ENCODE measurements at places on chromosomes 11 and 22.

DNA sequence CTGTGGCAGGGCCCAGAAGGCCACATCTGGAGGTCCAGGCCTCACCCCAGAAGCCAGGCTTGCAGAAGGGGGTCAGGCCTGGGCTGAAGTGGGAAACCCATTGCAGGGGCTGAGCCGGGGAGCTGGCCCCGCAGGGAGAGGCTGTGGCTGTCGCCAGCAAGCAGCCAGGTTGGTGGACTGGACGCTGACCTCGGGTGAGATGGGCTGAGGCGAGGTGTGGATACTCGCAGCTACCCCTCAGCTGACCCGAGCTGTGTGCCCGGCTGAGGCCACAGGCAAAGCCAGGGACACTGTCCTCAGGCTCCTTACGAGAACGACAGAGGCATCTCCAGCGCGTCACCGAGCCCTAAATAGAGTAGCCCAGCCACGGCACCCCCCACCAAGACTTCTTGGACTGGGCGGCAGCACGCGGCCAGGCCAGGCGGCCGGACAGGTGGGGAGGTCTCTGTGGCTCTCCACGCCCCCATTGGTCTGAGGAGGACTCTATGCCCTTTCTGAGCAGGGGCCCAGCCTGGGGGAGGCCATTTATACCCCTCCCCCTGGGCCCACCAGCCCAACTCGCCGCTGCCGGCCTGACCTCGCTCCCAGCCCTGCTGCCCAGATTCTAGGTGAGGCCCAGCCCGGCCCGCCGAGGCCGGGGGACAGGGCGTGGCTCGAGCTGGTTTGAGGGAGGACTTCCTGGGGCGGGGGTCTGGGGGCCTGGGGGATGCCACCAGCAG is at the start of gene TNNI2:
Gene TNNI2, plus strand, starts transcription at position 556 of the 719 bp plus-strand sequence. CDS start 716 bp downstream, outside the sequence.
- no peak for DNase-seq

DNA sequence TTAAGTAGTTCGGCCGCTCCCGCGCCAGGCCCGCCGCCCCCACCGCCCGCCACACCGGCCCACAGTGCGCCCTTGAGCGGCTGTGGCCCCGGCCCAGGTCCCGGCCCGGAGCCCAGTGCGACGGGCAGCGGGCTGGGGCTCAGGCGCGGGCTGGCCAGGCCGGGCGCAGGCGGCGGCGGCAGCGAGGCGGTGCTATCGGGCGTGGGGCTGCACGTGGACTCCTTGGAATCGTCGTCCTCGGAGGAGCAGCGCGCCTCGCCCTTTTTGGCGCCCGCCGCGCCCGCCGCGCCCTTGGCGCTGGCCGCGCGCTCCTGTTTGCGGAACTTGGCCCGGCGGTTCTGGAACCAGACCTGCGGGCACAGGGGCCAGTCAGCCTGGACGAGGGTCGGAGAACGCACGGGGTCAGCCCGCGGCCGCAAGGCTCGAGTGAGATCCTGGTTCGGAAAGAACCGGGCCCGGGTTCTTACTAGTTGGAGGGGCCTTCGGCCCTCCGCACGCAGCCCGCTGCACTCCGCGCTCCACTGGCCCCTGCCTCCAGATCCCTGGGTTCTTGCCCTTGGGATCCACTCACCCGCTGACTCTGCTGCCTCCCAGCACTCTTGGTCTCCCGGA is 4.0 kb downstream of the PHOX2A start:
- DNase-seq: no peak

- no peak for DNase-seq
These were observed 292.2 kb upstream of the RAG2 start for GRCh38 chr11:36890121-36890679.

DNA sequence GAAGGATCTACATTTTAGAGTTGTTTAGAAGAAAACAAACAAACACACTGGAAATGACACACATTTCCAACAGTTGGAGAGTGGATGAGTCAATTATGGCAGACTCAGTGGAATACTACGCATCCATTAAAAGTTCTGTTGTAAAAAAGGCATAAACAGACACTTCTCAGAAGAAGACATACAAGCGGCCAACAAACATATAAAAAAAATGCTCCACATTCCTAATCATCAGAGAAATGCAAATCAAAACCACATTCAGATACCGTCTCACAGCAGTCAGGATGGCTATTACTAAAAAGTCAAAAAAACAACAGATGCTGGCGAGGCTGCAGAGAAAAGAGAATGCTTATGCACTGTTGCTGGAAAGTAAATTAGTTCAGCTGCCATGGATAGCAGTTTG is 298.2 kb downstream of the DDX10 start:
- no peak for DNase-seq

GRCh38 chr11:132060567-132060966 is 690.2 kb downstream of the NTM start:
- DNase-seq: no peak

DNA sequence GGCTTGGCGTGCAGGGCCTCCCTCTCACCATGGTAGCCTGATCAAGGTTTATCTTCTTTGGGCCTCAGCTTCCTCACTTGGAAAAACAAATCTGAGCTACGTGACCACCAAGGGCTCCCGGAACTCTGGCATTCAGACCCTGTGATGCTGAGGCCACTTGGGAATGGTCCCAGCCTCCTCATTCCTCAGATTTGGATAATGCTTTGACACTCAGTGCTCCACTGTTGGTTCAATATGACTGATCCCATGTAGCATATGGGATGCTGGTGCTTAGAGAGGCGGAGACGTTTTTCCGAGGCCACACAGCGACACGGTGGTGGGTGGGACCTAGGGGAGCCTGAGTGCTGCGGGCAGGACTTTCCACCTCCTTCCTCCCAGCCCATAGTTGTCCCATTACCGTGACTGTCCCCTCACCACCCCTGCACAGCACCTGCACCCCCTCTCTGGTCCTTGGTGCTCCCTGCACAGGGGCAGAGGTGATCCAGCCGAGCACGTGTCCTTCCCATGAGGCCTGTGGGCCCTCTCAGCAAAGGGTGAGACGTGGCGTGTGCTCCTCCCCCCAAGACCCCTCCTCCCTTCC is 23.1 kb downstream of the MB start:
- no peak for DNase-seq

DNA sequence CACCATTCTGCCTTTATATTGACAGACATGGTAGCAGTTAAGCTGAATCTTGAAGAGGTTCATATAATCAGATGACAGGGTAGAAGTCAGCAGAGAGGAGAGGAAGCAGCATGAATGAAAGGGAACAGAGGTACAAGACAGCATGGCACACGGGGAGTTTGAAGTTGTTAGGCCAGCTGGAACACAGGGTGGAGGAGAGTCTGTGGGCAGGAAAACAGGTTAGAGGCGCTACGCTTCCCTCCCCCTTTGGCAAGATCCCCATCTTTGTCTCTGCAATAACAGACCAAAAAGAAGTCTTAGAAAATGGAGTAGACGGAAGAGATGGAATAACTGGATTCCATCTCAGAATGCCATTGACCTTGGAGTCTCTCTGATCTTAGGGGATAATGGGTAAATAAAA is 20.0 kb upstream of the NDUFC2 start:
- DNase-seq: no peak

DNA sequence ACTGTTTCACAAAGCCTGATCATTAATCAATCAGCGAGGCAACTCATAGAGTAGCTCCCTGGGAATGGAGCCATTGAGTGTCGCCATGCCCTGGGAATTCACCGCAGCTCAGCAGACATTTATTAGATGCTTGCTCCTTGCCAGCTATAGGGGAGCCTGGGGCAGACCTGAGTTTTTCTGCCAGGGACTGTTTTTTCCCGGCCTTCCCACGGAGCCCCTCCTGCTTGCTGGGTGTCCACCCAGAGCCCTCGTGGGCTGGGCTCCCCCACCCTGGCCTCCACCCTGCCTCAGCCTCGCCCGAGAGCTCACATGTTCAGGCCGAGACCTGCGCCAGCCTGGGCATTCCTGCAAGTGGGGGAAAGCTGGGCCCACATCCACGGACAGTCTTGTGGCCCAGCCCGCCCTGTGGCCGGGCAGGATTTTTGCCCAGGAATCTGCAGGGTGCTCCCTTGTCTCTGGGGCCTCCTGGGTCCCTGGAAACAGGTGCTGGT is 64.9 kb downstream of the SMIM38 start:
- no peak for DNase-seq

DNA sequence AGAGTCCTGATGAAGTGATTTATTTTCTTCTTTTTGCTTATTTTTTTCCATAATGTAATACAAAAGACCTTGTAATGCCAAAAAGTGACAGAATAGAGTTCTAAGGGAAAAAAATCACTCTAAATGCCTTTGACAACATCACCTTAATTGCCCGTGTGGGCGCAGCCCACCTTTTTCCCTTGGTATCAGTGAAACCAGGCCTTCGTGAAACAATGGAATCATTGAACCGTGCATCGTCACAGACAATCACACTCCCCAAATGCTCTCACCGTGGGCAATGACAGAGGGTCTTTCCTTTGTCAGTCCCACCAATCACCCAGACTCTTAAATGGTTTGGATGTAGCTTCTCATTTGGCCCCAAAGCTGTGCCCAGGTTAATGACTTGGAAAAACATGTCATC is 9.6 kb upstream of the SLC6A5 start:
- no peak for DNase-seq

GRCh38 chr11:119356349-119357031 is 10.0 kb upstream of the MFRP start:
- DNase-seq: peak; percentile 65
